ENCODE measurements at places on chromosomes 12 and 14.

GRCh38 chr12:75329918-75330826, at the start of gene CAPS2:
Gene CAPS2, minus strand, starts transcription at chr12:75330324. Its CDS starts 3,826 bp downstream, at chr12:75326498.
- DNase-seq = peak; percentile 92

GRCh38 chr12:32809196-32809595, 53.5 kb upstream of the YARS2 start:
- DNase-seq = no peak

DNA sequence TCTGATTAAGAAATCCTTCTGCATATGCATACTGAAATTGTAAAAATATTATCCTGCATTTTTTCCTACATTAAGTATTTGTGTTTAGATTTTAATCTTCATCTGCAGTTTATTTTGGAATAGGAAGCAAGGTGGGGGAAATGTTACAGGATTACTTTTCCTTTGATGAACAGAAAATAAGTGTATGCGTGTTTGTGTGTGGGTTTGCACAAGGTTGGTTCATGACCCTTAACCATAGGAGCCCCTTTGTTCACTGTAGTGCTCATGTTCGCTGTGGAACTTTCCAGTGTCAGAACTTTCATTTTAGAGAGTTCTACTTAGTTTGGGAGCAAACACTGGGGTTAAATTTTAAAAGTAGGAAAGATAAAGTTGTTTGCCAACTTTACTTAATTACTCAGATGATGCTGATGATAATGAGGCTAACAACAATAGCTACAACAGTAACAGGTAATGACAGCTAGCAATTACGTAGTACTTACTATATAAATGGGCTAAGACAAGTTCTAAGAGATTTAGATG, 6.4 kb upstream of the A2M start:
- no peak for DNase-seq

DNA sequence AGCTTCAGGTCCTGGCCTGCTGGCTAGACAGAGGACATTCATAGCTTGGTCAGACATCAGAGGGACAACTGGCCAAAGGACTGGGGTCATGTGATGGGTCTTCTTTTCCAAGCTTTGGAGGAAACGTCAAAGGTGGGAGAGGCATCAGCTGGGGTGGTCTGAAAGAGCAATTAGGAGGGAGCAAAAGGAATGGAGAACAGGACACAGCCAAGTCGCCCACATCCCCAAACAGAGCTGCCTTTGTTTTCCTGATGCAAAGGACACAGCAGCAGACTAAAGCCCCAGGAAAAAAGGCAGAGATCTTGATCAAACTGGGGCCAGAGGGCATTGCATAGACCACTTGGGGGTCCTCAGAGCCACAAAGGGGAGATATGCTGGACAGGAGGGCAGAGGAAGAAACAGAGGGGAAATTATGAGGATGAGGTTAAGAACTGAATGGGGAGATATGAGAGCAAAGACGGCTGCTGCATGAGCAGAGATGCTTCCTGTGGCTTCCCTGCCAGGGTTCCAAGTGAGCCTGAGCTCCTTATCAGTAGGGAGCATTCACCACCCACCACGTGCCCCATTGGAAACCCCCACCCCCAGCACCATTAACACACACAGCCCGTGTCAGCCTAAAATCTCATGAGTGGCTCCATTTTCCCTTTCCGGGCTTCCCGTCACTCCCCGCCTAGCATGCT, 62.4 kb downstream of the ANO2 start:
- peak; percentile 41 for DNase-seq

DNA sequence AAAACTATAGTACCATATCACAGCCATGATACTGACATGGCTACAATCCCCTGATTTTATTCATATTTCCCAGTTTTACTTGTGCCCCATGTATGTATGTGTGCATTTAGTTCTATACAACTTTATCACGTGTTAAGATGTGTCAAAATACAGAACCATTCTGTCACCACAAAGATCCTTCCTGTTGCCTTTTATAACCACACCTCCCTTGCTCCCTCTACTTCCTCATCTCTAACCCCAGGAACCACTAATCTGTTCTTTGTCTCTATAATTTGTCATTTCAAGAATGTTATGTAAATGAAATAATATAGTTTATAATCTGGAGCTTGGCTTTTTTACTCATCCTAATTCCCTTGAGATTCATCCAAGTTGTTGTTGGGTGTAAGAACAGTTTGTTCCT, 358.4 kb downstream of the DPF3 start:
- no peak for DNase-seq

DNA sequence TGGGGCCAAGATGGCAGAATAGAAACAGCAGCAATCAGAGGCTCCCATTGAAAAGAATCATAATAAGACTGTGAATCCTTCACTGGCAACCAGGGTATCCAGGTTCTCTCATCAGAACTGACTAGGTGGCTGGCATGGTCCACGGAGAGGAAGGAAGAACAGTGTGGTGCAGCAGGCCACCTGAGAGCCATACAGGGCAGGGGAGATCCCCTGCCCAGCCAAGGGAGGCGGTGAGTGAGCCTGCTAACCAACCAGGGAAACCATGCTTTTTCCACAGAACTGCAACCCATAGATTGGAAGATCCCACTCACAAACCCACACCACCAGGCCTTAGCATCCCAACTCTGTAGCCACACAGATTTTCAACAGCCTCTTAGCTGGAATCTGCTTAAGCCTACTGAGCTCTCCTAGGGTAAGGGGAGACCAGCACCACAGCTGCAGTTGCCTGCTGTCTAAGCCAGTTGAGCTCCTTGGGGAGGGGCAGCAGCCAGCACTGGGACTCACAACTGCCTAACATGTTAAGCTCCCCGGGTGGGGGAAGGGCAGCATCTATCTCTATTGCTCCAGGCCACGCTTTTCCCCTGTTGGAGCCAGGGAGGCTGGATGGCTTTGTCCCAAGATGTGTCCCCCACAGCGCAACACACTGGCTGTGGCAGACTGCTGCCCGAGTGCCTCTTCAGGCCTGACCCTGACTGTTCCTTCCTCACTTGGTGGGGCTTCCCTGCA, 342.6 kb upstream of the CCDC196 start:
- DNase-seq = no peak

- DNase-seq = no peak
These were observed 46.0 kb downstream of the SCN8A start for GRCh38 chr12:51636986-51637385.

All from mesenteric fat pad (tissue), 1 donor.